ENCODE measurements at places on chromosomes 12 and 14.

GRCh38 chr14:78162202-78162601, 8.0 kb upstream of the NRXN3 start:
- no peak for DNase-seq

- no peak for DNase-seq
Measured at GRCh38 chr14:20350860-20351259, 7.4 kb downstream of the PARP2 start.

- no peak for DNase-seq
Measured at GRCh38 chr12:4049298-4050080, 176.3 kb upstream of the PARP11 start.

DNA sequence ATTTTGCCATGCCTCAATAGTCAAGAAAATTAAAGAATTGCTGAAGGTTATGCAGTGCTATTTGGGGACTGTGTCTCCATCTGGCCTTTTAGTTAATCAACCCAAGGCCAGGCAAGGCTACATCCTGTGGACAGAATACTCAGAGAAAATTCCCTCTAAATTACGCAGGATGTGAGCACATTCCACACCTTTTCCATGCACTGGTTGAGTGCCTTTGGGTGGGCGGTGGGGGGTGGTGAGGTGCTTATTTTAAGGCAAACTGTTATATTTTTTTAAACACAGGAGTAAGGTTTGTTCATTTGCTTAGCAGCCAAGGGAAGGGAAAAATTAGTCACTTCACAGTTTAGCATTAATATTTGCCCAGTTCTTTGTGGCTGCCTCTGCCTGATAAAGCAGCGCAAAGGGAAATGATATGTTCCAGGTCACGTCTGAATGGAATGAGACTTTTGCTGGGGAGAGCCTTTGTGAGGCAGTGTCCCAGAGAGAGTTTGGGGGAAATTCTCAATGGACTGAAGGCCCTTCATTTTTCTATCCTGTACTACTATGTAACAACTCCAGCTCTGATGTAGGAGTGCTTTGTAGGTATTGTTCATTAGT, 17.2 kb upstream of the KCNA5 start:
- no peak for DNase-seq

GRCh38 chr12:119666900-119667576, 895 bp upstream of the PRKAB1 start:
- DNase-seq: no peak

DNA sequence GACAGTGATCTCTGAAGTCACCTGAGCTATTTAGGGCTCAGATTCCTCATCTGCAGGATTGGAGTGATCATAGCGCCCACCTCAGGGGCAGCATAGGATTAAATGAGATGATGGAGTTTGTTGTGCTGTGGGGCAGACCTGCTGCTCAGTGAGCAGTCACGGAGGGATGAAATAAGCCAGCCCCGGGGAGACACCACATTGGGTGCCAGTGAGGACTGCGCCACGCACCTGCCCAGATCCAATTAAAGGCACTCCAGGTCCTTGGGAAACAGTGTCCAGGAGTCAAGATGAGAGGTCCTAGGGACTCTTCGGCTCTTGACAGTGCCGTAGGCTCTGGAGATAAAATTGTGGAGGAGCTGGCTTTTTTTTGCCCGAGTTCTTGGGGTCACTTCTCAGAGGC, 166.2 kb downstream of the ADGRD1 start:
- DNase-seq: no peak

DNA sequence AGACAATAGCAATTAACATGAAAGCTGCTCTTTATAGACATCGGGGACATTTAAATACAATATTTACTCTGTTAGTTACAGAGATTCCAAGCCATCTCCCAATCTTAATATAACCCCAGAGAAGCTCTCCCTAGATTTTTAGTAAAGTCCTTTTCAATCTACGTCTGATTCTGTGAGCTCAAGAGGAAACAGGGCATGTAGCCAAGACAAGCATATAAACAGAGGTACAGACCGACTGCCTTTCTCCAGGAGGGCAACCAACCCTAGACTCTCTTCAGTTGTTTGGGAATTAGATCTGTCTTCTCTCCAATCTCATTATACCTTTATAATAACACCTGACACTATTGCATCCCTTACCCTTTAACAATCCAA, 57.4 kb downstream of the TMTC1 start:
- DNase-seq: no peak

DNA sequence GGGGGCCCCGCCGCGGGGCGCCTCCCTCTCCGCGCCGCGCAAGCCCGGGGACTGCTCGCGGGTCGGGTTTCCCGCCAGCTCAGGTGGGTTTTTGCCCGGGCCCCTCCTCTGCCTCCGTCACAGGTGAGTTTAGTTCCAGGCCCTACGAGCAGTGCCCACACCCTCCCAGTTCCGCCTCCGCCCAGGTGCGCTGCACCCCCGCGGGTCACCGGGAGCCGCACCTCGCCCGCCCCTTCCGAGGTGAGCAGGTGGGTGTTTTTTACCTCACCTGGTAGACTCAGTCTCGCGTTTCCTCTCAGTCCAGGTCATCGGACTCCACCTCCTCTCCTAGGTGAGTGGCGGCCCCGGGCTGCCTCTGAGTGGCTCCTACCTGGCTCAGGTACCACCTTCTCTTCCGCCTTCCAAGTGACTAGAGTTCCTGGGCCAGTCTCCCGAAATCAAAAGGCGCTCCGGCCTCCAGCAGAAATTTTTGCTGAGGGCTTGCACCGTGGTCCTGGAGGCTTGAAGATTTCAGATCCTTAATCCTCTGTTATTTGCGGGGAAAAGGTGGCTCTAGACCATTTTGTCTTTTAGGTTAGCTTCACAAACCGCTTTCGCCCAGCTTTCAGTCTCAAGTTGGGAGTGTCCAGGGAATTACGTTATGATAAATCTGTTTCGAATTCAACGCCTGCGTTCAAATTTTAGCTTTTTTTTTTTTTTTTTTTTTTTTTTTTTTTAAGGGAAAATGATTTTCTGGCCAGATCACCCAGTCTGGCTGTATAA, at the start of gene TMEM30B:
Gene TMEM30B, minus strand, starts transcription at position 153 of the 762 bp plus-strand sequence. CDS start 191 bp downstream, outside the sequence.
- peak; percentile 17 for DNase-seq

GRCh38 chr12:115403253-115403652, 719.3 kb upstream of the TBX3 start:
- DNase-seq: no peak

DNA sequence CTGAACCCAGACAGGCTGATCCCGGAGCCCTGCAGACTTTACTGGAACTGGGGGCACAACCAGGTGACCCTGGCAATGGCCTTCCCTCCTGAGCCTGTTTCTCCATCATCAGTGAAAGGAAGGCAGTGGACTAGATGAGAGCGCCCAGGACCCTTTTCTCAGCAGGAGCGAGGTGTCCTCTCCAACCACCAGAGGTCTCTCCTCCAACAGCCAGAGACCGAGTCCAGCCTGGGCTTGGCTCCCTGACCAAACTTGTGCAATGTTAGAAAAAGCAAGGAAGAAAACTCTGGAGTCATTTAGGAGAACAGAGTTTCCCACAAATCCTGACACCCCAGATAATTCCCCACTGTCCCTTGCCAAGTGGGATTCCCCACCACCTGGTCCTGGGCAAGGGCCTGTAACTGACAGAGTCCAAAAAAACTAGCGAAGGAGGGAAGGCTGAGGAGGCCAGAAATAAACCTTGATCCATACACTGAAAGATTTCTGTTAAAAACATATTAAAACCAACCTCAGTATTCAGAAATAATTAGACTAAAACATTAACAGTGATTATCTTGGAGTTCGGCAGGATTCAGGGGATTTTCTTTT, 9.0 kb downstream of the RPS6KL1 start:
- no peak for DNase-seq

DNA sequence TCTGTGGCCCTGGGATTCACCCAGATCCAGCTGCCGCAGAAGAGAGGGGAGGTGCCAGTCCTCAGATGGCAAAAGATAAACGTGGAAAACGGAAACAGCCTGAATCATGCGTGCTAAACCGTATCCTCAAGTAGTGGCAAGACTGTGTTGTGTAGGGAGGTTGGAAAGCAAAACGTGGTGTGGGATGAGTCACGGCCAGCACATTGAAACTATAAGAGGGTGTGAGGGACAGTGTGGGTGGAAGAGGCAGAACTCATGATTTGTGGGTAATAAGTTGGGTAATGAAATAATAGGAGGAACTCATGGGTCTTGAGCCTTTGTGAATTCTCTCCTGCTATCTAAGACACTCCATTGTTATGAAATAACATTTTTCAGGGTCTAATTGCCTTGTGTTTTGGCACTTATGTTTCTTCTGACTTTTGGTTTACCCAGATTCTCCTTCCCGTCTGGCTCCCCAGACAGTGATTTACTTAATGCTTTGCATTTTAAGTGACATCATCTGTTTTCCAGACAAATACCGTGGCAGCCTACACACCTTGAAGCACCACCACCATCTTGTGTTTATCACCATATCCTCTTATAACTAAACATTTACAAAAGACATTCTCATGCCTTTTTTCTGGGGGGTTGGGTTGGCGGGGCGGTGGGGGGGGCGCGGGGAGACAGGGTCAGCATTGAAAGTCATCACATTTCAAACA, 62.3 kb upstream of the PTCSC3 start:
- DNase-seq: no peak

DNA sequence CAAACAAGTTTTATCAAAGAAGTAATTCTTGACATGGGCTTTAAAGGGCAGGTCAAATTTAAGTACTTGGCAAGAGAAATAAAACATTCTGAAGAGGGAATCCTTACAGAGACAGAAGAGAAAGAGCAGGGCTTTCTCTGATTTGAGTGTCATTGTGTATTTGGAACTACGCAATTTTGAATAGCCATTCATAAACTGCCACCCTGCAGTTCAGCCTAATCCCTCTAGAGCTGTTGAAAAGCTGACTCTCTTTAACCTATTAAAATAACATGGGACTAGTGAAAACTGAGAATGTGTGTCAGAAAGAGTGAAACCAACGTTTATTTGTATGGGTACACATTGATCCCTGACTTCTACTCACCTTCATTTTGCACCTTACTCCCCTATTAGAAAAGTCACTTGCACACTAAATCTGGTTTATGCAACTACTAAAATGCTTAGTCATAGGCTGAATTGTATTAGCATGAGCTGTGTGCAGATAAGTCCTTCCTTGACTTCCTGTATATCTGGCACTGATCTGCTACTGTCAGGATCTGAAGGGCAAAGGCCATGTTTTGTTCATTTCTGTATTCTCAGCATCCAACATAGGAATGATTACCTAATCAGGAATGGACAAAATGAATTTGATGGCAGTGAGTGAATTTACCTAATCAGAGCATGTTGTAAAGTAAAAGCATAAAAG, 458.9 kb downstream of the NOVA1 start:
- no peak for DNase-seq

- no peak for DNase-seq
Measured at GRCh38 chr12:101795786-101796185, 35.0 kb downstream of the GNPTAB start.

DNA sequence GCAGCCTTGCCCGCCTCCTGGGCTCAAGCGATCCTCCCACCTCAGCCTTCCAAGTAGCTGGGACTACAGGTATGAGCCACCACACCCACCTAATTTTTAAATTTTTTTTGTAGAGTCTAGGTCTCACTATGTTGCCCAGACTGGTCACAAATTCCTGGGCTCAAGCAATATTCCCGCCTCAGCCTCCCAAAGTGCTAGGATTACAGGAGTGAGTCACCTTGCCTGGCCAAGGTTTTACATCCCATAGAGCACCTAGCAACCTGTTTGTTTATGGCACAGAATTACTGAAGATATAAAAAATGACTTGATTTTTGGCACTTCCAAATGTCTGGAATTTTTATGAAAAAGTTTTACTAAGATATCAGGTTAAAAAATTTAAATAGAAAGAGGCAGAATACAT, 16.5 kb downstream of the MYO1A start:
- no peak for DNase-seq

GRCh38 chr14:65101631-65102440, 481 bp downstream of the MAX start:
- peak; percentile 38 for DNase-seq

GRCh38 chr12:67045650-67046049, 223.5 kb upstream of the CAND1 start:
- no peak for DNase-seq

DNA sequence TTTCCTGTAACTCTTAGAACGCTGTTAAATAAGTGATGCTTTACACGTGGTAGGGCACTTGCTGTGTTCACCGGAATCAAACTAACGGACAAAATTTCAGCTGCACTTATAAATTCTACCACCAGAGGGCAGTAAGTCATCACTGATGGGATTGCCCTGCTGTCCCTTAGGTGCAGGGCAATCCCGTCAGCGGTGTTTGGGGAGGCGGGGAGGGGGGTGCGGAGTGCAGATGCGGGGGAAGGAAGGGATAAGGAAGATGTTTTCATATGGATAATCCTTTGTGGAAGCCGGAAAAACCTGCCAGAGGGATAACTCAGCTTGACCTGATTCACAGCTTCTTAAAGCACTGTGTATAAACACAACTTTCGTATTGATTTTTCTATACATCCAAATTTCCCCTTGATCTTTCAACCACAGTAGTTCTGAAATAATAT, 21.7 kb upstream of the SLC10A1 start:
- DNase-seq: peak; percentile 26

- no peak for DNase-seq
Measured at GRCh38 chr12:20868277-20868676, 57.8 kb downstream of the SLCO1B3 start.

GRCh38 chr14:64217308-64217707, 76.9 kb downstream of the ESR2 start:
- DNase-seq: no peak

- peak; percentile 59 for DNase-seq
Measured at GRCh38 chr14:105294142-105294597, 6.6 kb downstream of the BRF1 start.

DNA sequence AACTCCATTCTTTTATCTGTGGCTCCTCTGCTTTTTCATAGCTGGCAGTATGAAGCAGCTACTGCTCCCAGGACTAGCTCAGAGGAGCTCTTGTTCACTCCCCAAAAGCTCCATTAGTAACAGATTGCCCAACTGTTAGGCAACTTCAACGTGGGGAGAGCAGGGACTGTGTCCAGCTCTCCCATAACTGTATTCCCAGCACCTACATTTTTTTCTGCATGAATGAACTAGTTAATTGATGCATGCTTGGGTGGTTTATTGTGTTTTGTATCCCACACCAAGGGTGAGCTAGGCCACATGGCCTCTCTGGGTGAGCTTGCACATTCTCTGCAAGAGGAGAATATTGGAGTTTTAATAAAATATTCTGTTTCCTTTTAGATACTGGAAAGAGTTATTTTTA, 15.2 kb downstream of the STON2 start:
- no peak for DNase-seq
